ENCODE measurements at places on chromosomes 1 and 21.

DNA sequence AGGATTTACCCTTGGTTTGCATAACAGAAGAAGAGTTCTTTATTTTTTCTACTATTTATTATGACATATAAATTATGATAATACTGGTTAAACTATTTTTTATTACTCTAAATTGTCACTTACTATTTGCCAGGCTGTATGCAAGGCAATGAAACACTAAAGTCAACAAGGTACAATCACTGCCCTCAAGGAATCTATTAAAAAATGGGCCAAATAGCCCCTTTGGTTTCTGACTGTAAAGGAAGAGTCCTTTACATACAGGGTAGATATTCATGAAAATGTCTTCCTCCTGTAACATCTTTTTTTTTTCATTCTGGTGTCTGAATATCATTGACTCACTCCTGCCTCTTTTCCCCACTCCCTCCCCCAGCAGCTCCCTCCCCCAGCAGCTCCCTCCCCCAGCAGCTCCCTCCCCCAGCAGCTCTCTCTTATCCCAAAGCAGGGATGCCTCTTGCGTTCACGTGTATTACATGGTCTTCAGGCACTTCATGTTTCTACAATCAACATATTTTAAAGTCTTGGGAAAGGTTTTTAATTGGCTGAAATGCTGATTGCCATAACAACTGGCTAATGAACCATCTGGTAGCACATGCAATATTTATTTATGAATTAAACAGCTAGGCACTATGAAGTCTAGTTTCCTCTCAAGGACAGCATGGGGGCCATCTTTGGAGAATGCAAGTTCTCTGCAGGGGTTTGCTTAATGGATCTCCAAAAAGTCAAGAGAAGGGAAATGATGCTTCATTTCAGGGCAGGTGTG is 400.4 kb upstream of the PLXNA2 start:
- DNase-seq: no peak

- no peak for DNase-seq
These were observed 2.1 kb upstream of the PDIK1L start for GRCh38 chr1:26109229-26110164.

DNA sequence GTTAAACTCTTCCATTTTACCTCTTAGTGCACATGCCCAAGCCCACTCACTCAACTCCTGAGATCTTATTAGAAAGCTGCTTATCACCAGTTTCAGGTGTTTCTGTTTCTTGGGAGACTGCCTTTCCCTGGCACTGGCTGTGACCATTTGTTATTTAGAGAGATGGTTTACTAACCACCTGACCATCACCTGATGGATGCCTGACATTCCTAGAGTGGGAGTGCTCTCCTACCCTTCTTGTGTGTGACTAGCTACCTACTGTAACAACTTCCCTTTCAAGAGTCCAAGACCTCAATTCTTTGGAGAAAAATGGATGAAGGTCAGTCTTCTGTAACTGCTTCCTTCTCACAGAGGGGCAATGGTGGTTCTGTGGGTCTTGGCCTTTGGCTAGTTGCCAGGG is 755.2 kb upstream of the ADAMTS5 start:
- no peak for DNase-seq

- DNase-seq: peak; percentile 7
These were observed 70.4 kb downstream of the CACHD1 start for GRCh38 chr1:64540265-64540791.

All from SHP77 treated with DMSO at 0.1 percent for 48 hours (cell line).